Activated CD4-positive, alpha-beta T cell treated with anti-CD3 and anti-CD28 coated beads, Interleukin-2, amount 10 ng/mL, durations not matched to agents 7 days and 5 days (primary cell): ENCODE measurements at places on chromosomes 11 and 22. TPM values are rescaled to one million over a fixed set of nuclear protein-coding genes. Genes with fewer than 3 reads are reported as not detected.
A peak's percentile ranks its signal among the peaks of the same experiment; 100 is the strongest.

GRCh38 chr11:27497284-27497866, 9.2 kb downstream of the LIN7C start:
- DNase-seq = no peak
- H3K27ac ChIP-seq = no peak overlapping the region
- H3K4me3 ChIP-seq = no peak overlapping the region
- H3K4me1 ChIP-seq = peaks cover 12% of the 10 kb centered on the region

GRCh38 chr11:119324189-119324588, 7.3 kb upstream of the MCAM start:
- no peaks in the 10 kb centered on the region for H3K36me3 ChIP-seq
- H3K4me1 ChIP-seq = peaks cover 28% of the 10 kb centered on the region
- H3K27me3 ChIP-seq = peaks cover 10% of the 10 kb centered on the region
- H3K4me3 ChIP-seq = no peak overlapping the region
- H3K27ac ChIP-seq = no peak overlapping the region
- DNase-seq = no peak

GRCh38 chr11:83858694-83859093, 572.5 kb upstream of the CCDC90B start:
- H3K27me3 ChIP-seq = no peaks in the 10 kb centered on the region
- no peak overlapping the region for H3K4me3 ChIP-seq
- no peaks in the 10 kb centered on the region for H3K4me1 ChIP-seq
- no peaks in the 10 kb centered on the region for H3K36me3 ChIP-seq
- DNase-seq = no peak
- H3K27ac ChIP-seq = no peak overlapping the region

DNA sequence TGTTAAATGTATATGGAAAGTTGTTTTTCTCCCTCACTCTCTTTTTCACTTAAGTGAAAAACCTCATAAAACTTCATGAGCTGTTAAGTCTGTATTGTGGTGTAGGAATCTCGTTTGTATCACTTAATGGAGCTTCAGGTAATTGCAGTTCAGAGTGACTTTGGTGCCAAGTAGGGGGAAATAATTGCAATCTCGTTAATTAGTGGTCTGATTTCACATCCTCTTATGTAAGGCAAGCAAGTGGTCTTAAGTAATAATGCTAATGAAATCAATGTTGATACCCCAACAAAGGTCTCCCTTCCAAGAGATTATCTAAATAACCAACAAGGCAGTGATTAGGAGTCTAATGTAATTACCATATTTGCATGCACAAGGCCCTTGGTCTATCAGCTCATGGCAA, 174.2 kb upstream of the SORL1-AS1 start:
- H3K27ac ChIP-seq = no peak overlapping the region
- no peak overlapping the region for H3K4me3 ChIP-seq
- H3K27me3 ChIP-seq = no peaks in the 10 kb centered on the region
- H3K4me1 ChIP-seq = peaks cover 2% of the 10 kb centered on the region

DNA sequence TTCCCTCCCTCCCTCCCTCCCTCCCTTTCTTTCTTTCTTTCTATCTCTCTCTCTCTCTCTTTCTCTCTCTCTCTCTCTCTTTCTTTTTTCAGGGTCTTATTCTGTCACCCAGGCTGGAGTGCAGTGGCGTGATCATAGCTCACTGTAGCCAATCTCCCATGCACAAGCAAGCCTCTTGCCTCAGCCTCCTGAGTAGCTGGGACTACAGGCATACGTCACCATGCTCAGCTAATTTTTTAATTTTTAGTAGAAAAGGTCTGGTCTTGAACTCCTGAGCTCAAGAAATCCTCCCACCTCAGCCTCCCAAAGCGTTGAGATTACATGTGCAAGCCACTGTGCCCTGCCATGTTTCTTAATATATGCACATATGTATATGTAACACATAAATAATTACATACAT, 19.0 kb downstream of the TSKU start:
- no peak overlapping the region for H3K27ac ChIP-seq
- peaks cover 41% of the 10 kb centered on the region for H3K4me1 ChIP-seq

DNA sequence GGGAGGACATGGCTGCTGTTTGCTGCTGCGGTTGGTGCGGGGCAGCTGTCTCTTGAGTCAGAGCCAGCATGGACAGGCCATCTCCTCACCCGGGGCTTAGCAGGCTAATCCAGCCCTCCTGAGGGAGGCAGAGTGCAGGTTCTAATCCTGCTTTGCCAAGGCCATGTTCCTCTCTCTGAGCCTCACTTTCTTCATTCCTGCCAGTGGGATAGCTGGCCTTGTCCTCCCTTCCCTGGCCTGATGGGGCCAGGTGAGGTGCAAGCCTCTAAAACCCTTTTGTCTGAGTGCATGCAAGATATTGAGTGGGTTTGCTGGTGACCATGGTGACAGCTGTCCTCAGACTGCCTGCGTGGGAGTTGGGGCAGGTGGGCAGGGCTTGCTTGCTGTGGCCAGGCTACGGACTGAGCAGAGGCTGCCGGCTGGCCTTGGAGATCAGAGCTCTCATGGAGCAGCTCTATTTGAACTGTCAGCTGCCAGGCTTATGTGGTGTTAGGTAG, 3.6 kb downstream of the USP35 start:
- H3K36me3 ChIP-seq = peaks cover 29% of the 10 kb centered on the region
- no peaks in the 10 kb centered on the region for H3K27me3 ChIP-seq
- H3K4me3 ChIP-seq = no peak overlapping the region
- H3K4me1 ChIP-seq = peaks cover 60% of the 10 kb centered on the region
- no peak for DNase-seq

- H3K27ac ChIP-seq = no peak overlapping the region
- H3K4me3 ChIP-seq = no peak overlapping the region
- peaks cover 6% of the 10 kb centered on the region for H3K4me1 ChIP-seq
- H3K27me3 ChIP-seq = no peaks in the 10 kb centered on the region
These were observed 416.7 kb upstream of the CADM1 start for GRCh38 chr11:115920841-115921480.

GRCh38 chr11:105226091-105226490, 86.5 kb upstream of the CARD18 start:
- H3K27me3 ChIP-seq = peaks cover 2% of the 10 kb centered on the region
- DNase-seq = no peak
- no peaks in the 10 kb centered on the region for H3K36me3 ChIP-seq
- no peak overlapping the region for H3K4me3 ChIP-seq

DNA sequence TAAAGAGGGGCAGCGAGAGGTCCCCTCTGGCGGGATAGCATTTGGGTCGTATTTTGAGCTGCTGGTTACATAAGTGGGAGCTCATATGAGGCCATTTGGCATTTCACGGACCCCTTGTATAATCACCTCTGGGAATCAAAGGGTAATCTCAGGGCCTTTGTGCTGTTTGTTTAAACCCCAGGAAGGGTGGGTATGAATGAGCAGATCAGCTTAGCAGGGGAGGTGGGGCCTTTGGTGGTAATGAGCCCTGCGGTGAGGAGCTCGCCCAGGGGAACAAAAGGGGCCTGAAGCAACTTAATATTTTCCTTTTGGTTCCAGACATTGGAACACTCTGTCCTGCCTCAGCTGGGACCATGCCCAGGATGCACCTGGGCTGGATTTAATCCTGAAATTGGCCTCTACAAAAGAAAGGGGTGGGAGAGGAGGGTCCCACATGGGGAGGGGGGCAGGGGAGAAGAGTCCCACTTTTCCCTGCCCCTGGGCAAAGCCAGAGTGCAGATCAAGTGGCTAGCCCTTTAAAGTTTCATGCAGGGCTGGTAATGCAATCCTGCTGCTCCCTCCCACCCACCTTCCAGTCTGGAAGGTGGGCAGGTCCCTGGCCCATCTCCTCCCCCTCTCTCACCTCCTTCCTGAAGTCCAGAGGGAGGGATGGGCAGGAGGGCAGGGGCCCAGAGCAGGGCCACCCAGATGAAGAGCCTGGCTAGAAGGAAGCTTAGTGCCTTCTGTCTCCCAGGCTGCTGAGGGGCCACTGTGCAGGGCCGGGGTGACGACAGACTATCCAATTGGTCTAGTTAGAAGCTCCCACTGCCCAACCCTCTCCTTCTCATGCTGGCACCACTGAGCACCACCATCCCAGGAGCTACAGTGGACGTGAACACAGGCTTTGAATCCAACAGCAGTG, 10.5 kb downstream of the TSKU start:
- H3K36me3 ChIP-seq = no peaks in the 10 kb centered on the region
- H3K4me1 ChIP-seq = peaks cover 3% of the 10 kb centered on the region
- no peak overlapping the region for H3K4me3 ChIP-seq
- H3K27ac ChIP-seq = no peak overlapping the region
- peak; percentile 0 for DNase-seq

DNA sequence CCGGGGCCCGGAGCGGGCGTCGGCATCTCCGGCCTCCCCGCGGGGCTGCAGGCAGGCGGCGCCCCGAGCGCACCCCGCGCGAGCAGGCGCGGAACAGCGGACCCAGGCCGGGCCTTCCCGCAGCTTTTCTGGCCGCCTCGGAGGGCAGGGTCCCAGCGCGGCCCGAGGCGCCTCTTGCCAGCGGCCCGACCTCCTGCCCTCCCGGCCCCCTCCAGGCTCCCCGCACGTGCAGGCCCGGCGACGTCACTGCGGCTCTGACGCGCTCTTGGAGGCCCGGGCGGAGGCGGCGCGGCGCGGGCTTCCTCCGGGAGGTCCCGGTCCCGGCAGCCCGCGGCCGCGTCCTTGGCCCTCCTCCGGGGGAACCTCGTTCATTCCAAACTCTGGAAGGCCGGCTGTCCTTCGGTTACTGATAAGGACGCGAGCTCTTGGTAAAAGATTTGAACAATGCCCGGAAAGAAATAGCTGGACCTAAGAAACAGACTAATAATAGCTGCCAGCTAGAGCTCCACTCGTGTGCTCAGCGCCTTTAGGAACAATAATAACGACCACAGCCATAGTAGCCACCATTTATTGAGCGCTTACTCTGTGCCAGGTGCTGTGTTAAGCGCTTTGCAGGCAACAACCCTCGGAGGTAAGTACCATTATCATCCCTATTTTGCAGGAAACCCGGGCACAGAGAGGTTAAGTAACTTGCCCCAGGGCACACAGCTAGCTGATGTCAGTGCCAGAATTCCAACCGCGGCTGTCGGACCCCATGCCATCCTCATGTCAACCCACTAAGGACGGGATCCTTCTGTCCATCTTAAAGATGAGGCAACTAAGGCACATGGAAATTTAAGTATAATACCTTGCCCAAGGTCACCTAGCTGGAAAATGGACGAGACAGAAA, 39.1 kb upstream of the CREB3L1 start:
- no peaks in the 10 kb centered on the region for H3K36me3 ChIP-seq
- H3K4me3 ChIP-seq = peak overlapping the region; percentile 60
- H3K27ac ChIP-seq = peak overlapping the region; percentile 22
- peaks cover 41% of the 10 kb centered on the region for H3K27me3 ChIP-seq

DNA sequence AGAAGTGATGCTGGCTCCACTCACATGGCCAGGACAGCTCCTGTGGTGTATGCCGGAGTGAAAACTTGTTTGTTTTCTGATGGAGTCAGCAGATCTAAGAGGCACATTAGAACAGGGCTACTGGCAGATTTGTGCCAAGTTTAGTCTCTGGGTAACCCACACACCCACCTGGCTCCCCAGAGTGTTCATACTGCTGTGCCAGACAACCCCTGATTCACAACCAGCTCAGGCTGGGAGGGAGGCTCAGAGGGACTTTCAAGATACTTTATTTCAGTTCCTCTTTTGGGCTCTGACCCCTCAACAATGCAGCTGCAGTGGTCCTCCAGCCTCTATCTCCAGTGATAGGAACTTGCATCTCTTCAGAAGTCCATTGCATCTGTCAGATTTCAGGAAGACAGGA, 8.5 kb downstream of the NTM start:
- no peaks in the 10 kb centered on the region for H3K27me3 ChIP-seq
- no peak overlapping the region for H3K4me3 ChIP-seq
- no peak for DNase-seq

GRCh38 chr11:23509023-23509422, 648.7 kb upstream of the CCDC179 start:
- DNase-seq = no peak
- H3K27ac ChIP-seq = no peak overlapping the region
- H3K36me3 ChIP-seq = no peaks in the 10 kb centered on the region
- H3K4me1 ChIP-seq = no peaks in the 10 kb centered on the region
- H3K4me3 ChIP-seq = no peak overlapping the region

DNA sequence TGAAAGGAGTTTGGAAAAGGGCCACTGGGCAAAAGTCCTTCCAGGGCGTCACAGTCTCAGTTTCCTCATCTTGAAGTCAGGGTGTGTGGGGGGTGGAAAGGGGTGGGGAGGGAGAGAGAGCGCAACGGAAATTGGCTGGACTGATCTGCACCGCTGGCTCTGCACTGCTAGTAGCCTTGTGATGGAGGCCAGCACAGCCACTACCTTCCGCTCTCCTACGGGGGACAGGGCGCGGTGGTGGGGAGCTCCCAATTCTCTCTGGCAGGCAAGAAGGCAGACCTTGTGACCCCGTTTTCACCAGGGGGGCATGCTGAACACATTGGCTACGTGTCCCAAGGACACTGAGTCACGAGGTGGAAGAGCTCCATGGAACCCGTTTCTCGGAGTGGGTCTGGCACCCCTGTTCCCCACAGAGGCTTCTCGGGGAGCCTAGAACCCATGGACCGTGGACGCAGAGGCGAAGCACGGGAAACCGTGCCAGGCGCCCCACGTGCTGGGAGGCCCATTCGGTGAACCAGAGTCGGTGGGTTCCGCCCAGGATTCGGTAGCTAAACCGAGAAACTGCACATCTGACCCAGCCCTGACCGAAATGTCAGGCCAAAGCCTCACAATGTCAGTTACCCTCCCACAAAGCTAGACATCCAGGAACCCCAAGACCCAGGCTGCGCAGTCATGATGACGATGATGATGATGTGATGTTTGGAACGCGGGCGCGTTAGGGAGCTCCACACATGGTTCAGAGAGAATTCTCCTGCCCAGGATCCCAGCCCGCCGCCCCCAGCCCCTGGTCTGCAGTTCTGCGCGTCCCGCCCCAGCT, 28.3 kb upstream of the WNT11 start:
- peaks cover 59% of the 10 kb centered on the region for H3K4me1 ChIP-seq
- peak overlapping the region; percentile 94 for H3K27ac ChIP-seq
- peak overlapping the region; percentile 75 for H3K4me3 ChIP-seq
- DNase-seq = peak; percentile 15

GRCh38 chr11:99585606-99586005, 564.9 kb downstream of the CNTN5 start:
- no peaks in the 10 kb centered on the region for H3K4me1 ChIP-seq
- H3K4me3 ChIP-seq = no peak overlapping the region
- H3K27me3 ChIP-seq = no peaks in the 10 kb centered on the region
- no peak for DNase-seq
- no peak overlapping the region for H3K27ac ChIP-seq

GRCh38 chr11:7196396-7197146, 55.1 kb upstream of the SYT9 start:
- H3K27ac ChIP-seq = no peak overlapping the region
- DNase-seq = no peak
- H3K27me3 ChIP-seq = peaks cover 8% of the 10 kb centered on the region
- H3K4me3 ChIP-seq = no peak overlapping the region
- no peaks in the 10 kb centered on the region for H3K36me3 ChIP-seq

- H3K27me3 ChIP-seq = peaks cover 64% of the 10 kb centered on the region
- peaks cover 8% of the 10 kb centered on the region for H3K36me3 ChIP-seq
- DNase-seq = no peak
- peak overlapping the region; percentile 13 for H3K4me3 ChIP-seq
- no peak overlapping the region for H3K27ac ChIP-seq
These were observed 135.2 kb upstream of the C11orf58 start for GRCh38 chr11:16603245-16603644.

Gene CYB5R2
- total RNA-seq = 0.33 TPM

Gene GPHA2
- not detected for total RNA-seq

Gene RFPL2
- total RNA-seq = not detected

Gene NPAS4
- total RNA-seq = 0.52 TPM

Gene CASP5
- total RNA-seq = not detected

Gene MPZL2
- total RNA-seq = 5.5 TPM

Gene CST6
- total RNA-seq = not detected

Gene SLC22A8
- total RNA-seq = not detected

Gene TMEM191B
- 0.87 TPM for total RNA-seq

Gene PLAAT3
- total RNA-seq = 1.9 TPM
